ENCODE measurements at places on chromosomes 12 and 14.

- DNase-seq: no peak
These were observed 8.7 kb downstream of the BEGAIN start for GRCh38 chr14:100578552-100578951.

GRCh38 chr12:11771895-11772502 is 122.5 kb downstream of the ETV6 start:
- no peak for DNase-seq

DNA sequence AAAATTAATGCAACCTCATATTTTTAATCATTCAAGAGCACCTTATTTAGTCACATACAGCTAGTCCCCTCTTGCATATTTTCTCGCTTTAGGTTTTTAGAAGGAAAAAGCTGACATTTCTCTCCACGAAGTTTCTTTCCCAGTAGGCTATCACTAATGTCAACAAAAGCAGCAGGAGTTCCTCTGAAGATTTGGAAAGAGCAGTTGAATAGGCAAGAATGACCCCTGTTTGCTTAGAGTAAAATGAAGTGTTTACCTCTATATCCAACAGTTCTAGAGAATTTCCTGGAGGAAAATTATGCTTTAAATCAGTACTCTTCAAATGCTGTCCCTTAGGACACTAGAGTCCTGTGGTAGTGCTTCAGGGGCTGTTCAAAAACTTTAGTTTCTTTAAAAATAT is 188.1 kb upstream of the PRKD1 start:
- no peak for DNase-seq

- no peak for DNase-seq
These were observed 392.3 kb downstream of the TMEM121 start for GRCh38 chr14:105918496-105919262.

DNA sequence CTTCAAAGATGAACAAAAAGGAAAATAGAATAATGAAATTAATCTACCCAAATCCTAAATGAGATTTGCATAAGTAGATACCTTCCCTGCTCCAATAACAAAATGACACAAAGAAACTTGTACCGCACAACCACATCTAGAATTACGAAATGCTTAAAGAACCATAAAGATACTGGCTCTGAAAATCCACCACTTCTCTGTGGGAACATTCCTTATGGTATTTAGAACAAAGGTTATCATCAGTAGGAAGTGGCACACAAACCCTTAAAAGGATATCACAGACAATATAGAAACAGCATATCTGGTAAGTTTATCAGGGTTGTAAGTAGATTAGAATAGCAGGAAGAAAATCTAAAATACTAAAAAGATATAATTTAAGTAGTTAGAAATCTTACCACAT is 11.6 kb downstream of the IAPP start:
- no peak for DNase-seq

DNA sequence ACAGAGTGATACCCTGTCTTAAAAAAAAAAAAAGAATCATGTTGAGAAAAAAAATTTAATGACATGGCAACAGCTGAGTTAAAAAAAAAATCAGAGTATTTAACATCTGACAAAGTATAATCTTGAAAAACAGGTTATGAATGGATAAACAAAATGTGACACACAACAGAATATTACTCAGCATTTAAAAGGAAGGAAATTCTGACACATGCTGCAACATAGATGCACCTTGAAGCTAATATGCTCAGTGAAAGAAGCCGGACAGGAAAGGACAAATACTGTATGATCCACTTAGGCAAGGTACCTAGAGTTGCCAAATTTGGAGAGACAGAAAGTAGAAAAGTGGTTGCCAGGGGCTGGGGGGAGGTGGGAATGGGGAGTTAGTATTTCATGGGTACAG is 19.4 kb upstream of the EIF2B2 start:
- DNase-seq: no peak

GRCh38 chr14:100297320-100298300 is 8.6 kb downstream of the SLC25A29 start:
- DNase-seq: peak; percentile 79

DNA sequence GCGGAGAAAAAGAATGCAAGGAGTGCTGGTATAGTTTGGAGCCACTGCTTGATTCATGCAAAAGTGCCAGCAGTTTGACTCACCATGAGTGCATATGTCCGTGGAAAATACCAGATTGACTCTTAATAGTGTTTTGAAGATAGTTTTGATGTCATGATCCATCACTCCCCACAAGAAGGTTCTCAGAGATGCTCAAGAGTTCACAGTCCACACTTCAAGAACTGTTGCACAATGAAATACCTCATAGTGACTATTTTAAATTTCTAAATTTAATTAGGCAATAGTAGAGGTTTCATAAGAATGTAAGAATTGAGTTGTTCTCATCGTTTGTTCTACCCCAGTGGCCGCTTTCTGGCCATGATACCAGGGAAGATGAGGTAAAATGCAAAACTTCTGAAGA is 286.6 kb upstream of the RGS6 start:
- no peak for DNase-seq

GRCh38 chr14:55353686-55354467 is 57.8 kb downstream of the ATG14 start:
- no peak for DNase-seq

All from midbrain (tissue), 1 donor.